ENCODE measurements at places on chromosomes 5 and 9.

GRCh38 chr5:15757103-15757502 lies 257.1 kb downstream of the FBXL7 start:
- DNase-seq: peak; percentile 83

GRCh38 chr9:22201256-22201655 lies 192.2 kb upstream of the CDKN2B start:
- no peak for DNase-seq

GRCh38 chr5:107705402-107706014 lies 34.8 kb upstream of the EFNA5 start:
- DNase-seq: peak; percentile 27

DNA sequence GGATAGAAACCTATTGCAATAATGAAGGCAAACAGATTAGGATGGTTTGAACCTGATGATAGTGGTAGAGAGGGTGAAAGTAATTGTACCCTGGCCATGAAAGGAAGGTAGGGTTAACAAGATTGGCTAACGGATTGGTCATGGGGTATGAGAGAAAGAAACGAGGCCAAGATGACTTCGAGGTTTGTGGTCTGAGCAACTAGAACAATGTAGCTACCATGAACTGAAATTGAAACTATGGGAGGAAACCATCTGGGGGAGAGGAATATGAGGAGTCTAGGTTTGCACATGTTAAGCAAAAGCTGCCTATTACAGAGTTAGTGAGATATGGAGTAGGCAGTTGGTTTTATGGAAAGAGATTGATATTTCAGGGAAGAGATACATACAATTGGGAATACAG lies 406.0 kb downstream of the PRELID2 start:
- DNase-seq: no peak

- DNase-seq: no peak
These were observed 931.0 kb upstream of the DMAC1 start for GRCh38 chr9:8730618-8731017.

GRCh38 chr5:14267166-14267838 lies 124.2 kb downstream of the TRIO start:
- DNase-seq: no peak

DNA sequence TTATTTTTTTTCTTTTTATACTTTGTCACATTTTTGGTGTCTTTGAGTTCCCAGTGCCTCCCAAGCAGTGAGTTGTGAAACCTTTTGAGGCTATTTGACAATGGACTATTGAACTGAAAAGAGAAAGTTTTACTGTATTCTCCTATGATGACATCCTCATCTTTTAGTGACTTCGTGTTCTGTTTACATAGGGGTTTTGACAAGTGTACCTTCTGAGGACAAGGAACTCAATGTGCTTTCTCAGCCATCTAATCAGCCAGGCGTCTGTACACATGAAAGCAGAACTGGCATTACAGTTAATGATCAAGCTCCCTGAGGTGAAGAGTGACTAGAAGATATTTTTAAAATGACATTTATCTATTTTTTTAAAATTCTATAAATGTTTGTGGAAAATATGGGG lies 175.5 kb downstream of the ANXA1 start:
- DNase-seq: no peak

- no peak for DNase-seq
These were observed 51.5 kb downstream of the MTMR12 start for GRCh38 chr5:32261198-32261597.

DNA sequence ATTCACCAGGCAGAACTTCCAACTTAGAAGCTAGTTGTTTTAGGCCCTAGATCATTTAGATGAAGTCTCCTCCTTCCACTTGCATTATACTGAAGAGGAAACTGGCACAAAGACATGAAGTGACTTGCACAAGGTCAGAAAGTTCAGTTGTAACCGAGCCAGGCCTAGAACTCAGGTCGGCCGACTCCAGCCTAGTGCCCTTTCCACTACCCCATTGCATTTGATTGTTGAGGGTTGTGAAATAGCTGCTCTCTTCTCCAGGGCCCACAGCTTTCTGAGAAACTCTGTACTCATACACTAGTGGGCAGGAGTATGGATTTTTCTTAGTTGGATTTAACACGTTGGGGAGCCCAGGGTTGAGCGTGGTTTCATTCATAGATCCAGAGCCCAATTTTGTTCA lies 5.6 kb downstream of the ZNF462 start:
- DNase-seq: no peak

DNA sequence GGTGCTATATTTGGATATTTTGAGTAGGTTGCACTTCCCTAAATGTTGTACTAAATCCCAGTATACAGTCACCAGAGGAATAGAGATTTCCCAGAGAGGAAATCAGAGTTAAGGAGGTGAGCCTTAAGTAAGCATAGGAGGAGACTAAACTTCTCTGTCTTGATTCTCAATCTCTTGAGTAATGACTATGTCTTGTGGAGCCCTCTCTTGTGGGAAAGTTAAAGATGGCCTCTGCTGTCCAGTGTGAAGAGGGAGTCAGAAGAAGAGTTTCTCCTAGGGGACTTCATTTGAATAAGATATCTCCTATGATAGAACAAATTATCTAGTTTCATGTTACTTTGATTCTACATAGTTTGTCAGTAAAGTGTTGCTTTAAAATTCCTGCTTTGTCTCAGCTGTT lies 502.5 kb downstream of the PDE4D start:
- no peak for DNase-seq

DNA sequence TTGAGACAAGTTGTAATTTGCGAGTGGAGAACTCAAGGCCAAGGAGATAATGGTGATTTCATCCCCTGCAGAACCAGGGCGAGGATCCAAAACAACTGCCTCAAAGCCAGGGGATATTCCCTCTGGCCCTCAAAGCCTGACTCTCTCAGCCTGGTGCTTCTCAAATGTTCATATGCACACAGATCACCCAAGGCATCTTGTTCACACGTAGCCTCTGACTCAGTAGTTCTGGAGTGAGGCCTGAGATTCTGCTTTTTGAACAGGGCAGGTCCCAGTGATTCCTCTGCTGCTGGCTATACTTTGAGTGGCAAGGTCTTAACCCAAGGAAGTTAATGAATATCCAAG lies 30.2 kb upstream of the WWC1 start:
- no peak for DNase-seq

All from fibroblast of skin of left quadriceps (primary cell).